ENCODE measurements at places on chromosomes 4 and X.

GRCh38 chr4:33080275-33080674 is 2360.1 kb downstream of the PCDH7 start:
- DNase-seq = no peak

- no peak for DNase-seq
Measured at GRCh38 chr4:141435446-141436225, 200.7 kb upstream of the IL15 start.

- no peak for DNase-seq
Measured at GRCh38 chrX:79506001-79506400, 138.9 kb upstream of the ITM2A start.

GRCh38 chrX:2614911-2615310 is 76.2 kb upstream of the CD99 start:
- no peak for DNase-seq

GRCh38 chrX:154873329-154873728 is 12.8 kb upstream of the F8A1 start:
- no peak for DNase-seq

DNA sequence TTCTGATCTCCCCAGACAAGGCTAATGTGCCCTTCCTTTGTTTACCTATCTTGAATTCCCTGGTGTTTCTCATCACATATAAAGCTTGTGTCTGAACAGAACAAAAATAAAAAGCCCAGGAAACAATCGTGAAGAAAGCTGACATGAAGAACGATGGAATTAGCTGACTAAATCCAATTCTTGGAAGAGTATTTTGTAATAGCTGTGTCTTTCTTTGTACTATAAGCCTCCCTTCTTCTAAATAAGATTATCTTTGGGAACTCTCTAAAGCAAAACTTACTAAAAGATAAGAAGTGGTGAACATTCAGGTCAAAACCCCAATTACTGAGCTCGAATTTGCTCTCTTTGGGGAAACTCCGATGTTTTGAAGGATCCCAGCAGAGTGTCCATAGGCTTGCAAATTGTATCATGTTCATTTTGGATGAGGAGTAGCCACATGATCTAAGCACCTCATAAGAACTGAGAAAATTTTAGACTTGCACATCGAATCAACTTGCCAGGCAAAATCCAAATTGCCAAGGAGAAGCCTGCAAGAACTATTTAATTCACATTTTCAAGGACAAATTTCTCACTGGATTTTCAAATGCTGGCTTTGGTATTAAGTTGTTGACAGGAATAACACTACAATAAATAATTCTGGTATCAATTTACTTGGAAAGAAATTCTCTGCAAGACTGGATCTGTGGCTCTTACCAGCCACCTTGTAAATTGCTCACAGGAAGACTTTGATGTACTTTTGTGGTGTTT is 106.2 kb downstream of the LNX1 start:
- DNase-seq = no peak

DNA sequence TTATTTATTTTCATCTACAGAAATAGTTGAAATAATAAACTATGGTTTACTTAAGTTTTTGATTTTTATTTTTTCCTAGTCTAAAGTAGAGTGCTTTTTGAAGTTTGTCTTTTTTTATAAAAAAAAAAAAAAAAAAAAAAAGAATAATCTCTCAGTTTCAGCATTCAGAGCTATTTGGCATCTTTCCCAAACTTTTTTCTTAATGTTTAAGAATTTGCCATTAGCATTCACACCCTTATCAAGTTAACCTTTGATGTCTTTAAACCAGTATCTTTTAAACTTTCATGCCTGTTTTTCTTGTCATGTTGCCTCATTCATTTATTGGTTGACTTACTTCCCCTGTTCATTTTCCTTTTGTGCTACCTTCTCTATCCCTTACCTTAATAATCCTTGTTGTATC is 60.9 kb upstream of the FHDC1 start:
- no peak for DNase-seq

DNA sequence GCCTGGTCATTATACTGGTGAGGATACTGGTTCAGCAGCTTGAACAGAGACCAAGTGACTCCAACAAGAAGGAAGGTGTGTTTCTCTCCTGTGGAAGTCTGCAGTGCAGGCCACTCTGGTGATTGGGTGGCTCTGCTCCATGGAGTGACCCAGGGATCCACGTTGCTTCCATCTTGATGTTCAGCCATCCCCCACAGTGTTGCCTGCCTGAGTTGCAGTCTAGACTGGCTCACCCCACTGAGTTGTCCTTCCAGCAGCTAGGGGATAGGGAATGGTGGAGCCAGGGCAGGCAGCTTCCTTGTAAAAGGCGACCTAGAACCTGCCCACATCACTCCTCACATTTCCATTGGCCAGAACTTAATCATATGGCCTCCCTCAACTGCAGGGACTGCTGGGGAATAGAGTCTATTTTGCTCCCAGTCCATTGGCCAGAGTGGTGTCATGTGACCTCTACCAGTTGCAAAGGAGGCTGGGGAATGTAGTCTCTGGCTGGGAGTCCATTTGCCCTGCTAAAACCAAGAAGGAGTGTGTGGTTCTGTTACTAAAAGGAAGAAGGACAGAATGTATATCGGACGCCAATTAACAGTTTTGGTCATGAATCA is 8.0 kb downstream of the MAN2B2 start:
- DNase-seq = no peak
